Fibroblast of upper back skin (primary cell): ENCODE measurements at places on chromosomes 4 and X.

DNA sequence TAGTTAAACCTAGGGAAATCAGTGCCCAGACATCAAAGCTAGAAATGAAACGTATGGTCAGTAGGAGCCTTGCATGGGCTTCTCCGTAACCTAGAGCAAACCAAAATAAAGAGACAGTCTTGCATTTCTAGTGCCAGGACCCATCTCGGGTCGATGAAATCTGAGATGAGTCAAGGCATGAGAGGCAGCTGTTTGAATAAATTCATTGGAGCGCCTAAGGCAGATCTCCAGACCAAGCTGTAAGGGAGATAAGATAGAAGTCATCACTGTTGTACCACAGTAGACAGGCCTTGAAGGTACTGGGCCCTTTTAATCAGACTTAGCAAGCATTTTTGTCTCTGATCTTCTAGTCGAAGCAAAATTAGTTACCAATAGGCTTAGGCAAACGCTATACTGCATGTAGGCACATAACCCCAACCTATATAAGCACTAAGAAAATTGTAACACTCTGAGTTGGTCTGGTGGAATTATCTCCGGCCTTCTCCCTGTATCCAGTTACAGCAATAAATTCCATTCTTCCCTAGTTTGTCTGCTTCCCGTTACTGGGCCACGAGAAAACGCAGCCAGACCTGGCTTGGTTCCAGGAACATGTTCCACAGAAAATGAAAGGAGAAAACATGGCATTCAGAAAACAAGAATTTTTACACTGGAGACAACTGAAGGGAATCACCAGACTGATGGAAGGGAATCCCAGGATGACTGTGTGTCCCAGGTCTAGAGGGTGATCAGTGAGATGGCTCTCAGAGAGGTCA is 21.1 kb upstream of the PAPSS1 start:
- peak; percentile 83 for DNase-seq

GRCh38 chrX:356385-357034 is 30.2 kb downstream of the PPP2R3B start:
- peak; percentile 97 for DNase-seq

- no peak for DNase-seq
Observed at GRCh38 chr4:130542953-130543352, 1447.0 kb downstream of the C4orf33 start.

- DNase-seq = no peak
Observed at GRCh38 chr4:139202991-139203390, 26.0 kb upstream of the ELF2 start.

- no peak for DNase-seq
Observed at GRCh38 chr4:158274636-158275035, 64.3 kb downstream of the TMEM144 start.

GRCh38 chr4:138189206-138189605 is 52.9 kb downstream of the SLC7A11 start:
- DNase-seq = no peak
